ENCODE measurements at places on chromosomes 16 and 17.

DNA sequence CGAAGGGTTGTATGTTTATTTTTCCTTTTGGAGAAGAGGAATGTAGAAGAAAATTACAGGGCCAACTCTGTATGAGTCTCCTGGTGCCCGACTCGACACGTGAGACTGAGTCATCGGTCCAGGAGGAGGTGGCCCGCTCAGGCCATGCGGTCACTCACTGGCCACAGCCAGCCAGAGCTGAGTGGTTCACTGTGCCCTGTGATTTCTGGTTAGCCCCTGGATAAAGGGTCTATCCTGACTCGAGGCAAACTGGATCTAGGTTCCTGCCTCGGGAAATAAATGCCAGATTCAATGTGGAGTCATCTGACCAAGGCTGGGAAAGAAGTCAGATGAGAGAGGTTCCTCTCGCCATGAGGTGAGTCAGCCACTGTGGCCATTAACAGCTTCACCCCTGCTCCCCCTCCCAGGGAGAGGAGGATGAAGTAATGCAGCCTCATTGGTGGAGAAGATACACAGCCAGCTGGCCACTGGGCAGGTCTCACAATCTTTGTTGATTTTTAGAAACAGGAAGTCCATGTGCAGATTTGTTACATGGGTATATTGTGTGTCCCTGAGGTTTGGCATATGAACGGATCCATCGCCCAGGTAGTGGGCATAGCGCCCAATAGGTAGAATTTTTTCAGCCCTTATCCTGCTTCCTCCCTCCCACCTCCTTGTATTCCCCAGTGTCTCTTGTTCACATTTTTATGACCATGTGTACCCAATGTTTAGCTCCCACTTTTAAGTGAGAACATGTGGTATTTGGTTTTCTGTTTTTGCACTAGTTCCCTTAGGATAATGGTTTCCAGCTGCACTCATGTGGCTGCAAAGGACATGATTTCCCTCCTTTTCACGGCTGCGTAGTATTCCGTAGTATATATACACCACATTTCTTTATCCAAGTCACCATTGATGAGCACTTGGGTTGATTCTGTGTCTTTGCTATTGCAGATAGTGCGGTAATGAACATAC is 21.7 kb upstream of the USP36 start:
- H3K27ac ChIP-seq = no peak overlapping the region
- H3K36me3 ChIP-seq = peaks cover 2% of the 10 kb centered on the region
- H3K4me1 ChIP-seq = 0 out of 2 replicates have a peak, but pooled peaks cover 2% of the 10 kb centered on the region
- no peak for DNase-seq
- no peaks in the 10 kb centered on the region for H3K27me3 ChIP-seq
- no peak overlapping the region for H3K4me3 ChIP-seq

GRCh38 chr17:81148986-81149533 is 16.2 kb upstream of the PVALEF start:
- H3K27ac ChIP-seq = no peak overlapping the region
- no peaks in the 10 kb centered on the region for H3K27me3 ChIP-seq
- H3K4me3 ChIP-seq = no peak overlapping the region
- no peaks in the 10 kb centered on the region for H3K4me1 ChIP-seq

DNA sequence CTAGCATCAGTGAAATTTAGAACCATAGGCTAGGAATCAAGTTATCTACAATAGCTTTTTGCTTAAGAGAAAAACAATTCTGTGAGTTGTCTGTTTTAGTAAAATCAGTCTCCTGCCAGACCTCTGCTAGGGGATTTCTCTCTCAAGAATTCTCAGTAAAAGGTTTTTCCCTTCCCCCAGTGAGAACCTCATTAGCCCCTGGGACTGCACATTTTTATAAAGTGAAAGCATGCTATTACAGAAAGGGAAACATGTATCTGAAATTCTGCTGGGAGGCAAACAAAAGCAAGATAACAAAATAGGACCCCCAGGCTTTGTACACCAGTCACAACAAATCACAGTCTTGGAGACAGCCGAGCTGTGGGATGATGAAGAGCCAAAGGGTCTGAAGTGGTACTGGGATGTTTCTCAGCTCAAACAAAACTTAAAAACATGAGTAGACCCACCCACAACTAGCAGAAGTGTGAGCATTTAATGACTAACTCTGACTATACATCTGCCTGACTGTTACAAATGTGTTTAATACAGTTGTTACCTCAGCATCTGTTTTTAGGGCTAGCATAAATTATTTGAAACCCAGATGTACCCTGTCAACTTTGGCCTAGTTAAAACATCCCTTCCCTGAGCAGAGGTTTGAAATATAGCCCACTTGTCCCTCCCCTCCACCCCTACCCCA is 20.0 kb upstream of the GLG1 start:
- H3K4me1 ChIP-seq = no peaks in the 10 kb centered on the region
- no peak overlapping the region for H3K4me3 ChIP-seq
- H3K36me3 ChIP-seq = peaks cover 38% of the 10 kb centered on the region
- H3K27ac ChIP-seq = no peak overlapping the region
- DNase-seq = no peak

DNA sequence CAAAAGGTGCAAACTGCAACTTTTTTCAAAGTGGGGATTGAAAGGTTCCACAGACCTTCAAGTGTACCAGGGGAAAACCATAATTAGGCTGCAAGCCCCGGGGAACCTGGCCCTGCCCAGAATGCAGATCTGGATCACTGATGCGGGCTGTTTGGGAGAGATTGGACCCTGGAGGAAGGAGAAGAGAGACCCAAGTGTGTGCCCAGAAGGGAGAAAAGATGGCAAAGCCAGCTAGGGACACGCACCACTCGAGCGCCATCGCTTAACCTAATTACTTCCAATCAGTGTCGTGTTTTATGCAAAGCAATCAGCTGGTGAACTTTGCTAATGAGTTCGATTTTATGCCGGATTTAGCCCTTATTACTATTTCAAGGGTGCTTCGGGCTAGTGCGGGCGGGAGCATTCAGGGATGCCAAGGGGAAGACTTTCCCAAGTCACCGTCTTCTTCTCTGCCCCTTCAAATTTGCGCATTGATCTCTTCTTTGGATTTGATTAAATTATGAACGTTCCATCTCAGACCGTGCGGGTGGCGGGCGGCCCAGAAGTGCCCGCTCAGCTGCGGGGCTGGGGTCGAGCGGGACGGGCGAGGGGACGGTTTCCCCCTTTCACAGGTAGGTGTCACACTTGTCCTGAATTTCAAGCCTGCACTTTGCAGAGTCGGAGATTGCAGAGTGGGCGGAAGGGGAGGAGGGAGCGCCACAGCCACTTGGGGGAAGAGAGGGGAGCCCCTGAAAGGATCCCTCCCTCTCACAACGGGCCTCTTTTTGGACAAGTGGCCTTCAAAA is 4.0 kb downstream of the IRX5 start:
- H3K27ac ChIP-seq = no peak overlapping the region
- DNase-seq = no peak

- H3K27ac ChIP-seq = no peak overlapping the region
- H3K4me3 ChIP-seq = no peak overlapping the region
- DNase-seq = no peak
- peaks cover 5% of the 10 kb centered on the region for H3K4me1 ChIP-seq
- no peaks in the 10 kb centered on the region for H3K36me3 ChIP-seq
These were observed 304.6 kb upstream of the CDH11 start for GRCh38 chr16:65426484-65426883.

DNA sequence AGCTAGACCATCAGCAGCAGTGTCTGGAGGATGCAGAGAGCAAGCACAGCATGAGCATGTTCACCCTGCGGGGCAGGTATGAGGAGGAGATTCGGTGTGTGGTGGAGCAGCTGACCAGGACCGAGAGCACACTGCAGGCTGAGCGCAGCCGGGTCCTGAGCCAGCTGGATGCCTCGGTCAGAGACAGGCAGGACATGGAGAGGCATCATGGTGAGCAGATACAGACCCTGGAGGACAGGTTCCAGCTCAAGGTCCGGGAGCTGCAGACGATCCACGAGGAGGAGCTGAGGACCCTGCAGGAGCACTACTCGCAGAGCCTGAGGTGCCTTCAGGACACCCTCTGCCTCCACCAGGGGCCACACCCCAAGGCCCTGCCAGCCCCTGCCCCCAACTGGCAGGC is 38.8 kb downstream of the PLD6 start:
- no peak overlapping the region for H3K27ac ChIP-seq
- no peak for DNase-seq
- peaks cover 1% of the 10 kb centered on the region for H3K4me1 ChIP-seq
- H3K4me3 ChIP-seq = no peak overlapping the region
- peaks cover 20% of the 10 kb centered on the region for H3K36me3 ChIP-seq
